ENCODE measurements at places on chromosomes 11 and 22.

DNA sequence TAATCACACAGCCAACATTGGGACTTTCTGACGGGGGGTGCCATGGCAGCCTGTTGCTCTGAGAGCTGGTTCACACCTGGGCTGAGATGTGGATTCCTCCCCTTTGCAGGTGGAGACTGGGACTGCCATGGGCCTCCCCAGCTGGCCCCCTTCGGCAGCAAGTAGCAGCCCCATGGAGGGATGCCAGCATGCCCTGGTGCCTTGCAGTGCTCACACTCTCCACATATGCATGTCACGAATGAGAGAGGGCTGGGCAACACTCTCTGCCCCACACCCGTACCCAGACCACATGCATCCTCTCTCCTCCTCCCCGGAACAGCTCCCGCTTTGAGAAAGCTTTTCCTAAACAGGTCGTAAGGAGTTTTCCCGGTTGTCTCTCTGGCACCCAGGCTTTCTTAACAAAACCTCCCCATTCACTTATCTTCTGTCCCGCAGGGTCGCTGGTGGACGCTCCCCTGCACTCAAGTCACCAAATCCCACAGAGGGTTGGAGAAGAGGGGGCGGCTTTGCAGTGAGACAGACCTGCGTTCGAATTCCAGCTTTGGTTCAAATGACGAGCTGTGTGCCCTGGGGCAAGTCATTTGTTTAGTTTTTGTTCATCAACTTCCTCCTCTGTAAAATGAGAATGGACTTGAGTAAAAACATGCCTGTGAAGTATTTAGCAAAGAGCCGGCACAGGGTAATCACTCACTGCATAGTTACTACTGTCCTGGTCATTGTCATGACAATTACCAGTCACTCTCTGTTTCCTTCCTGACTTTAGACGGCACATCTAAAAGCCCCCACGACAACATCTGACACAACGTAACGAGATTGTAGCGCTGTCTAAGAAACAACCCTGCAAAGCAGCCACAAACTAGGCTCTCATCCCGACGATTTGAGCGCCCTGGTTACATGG, 231.3 kb upstream of the B3GAT1 start:
- no peak for DNase-seq

GRCh38 chr11:111870522-111870885, 877 bp downstream of the ALG9 start:
- no peak for DNase-seq

DNA sequence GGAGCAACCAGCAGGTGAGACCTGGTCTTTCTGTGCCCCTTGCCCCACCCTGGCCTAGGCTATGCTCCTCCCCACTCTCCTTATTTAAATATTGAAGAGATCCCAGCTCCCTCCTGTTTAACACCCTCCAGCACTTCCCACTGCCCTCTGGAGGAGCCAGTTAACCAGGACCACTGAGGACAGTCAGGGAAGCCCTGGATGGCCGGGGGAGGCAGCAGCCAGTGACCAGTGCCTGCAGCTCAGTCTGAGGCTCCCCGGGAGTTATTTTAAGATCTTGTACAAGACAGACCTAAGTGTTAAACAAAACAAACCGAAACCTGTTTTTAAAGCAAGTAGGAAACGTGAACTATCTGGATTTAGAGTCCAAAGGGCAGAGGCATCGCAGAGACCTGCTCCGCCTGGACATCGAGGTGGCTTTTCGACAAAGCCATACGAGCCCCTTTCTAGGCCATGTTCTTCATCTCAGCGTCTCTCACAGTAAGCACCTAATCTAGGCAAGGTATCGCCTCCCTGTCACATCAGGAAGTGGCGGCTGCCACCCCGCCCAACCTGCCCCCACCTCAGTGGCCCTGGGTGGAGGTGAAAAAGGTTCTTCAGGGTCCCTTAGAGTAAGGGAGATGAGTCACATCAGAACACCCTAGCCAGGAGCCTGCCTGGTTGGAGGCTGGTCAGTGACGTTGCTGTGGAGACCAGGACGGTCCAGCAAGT, 35.2 kb downstream of the TRMU start:
- DNase-seq, result no peak

- DNase-seq, result no peak
These were observed 382.1 kb upstream of the B3GAT1 start for GRCh38 chr11:134794192-134794591.

GRCh38 chr22:45544588-45545170, 42.0 kb downstream of the FBLN1 start:
- DNase-seq, result peak; percentile 44

GRCh38 chr11:62981743-62982142, 3.0 kb downstream of the SLC22A6 start:
- DNase-seq, result no peak

- DNase-seq, result peak; percentile 2
These were observed 50.1 kb upstream of the MUC15 start for GRCh38 chr11:26622181-26622580.

GRCh38 chr11:25615069-25615468, 716.9 kb upstream of the ANO3 start:
- no peak for DNase-seq

DNA sequence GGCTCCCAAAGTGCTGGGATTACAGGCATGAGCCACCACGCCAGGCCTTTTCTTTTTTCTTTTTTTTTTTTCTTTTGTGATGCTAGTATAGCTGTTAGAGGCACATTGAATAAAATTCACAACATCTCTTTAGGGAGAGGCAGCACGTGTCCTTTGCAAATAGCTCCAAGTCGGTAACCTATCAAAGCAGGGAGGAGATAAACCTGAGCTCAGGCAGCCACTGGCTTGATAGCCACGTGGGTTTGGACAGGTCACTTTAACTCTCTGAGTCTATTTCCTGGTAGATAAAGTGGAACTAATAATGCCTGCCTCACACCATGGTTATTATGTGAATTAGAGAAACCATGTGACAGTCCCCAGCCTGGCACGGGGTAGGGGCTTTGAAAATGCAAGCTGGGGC, 43.1 kb upstream of the ATXN10 start:
- no peak for DNase-seq

- no peak for DNase-seq
These were observed 25.0 kb upstream of the EXPH5 start for GRCh38 chr11:108618529-108618928.

DNA sequence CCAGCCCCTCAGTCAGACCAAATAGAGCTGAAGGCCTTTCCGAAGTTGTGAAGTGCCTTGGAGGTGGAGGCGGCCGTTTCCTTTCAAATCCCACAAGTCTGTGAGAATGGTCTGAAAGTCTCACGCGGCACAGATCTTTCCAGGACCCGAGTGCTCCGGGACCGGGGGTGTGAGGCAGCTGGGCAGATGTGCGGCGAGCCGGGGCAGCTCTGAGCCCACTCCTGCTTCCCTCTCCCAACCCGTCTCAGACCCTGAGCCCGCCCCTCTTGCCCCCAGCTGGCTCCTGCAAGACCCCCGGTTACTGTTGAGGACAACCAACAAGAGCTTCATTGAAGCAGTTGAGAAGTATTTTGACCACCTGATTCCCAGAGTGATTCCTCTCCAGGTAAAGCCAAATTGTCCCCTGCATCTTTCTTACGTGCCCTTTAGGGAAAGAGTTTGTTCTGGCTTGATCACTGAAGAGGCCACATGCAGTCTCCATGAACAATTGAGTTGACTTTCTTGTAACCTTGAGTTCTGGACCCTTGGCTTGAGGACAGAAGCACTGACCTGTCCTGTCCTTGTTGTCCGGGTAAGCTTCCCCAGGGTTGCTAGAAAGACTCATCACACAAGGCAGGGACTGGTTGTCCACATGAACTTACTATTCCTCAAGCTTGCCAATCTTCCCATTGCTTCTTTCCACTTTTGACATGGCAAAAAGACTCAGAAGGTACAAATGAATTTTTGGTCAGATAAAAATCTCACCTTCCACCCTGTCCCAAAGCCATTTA, 7.5 kb downstream of the GLB1L3 start:
- no peak for DNase-seq

DNA sequence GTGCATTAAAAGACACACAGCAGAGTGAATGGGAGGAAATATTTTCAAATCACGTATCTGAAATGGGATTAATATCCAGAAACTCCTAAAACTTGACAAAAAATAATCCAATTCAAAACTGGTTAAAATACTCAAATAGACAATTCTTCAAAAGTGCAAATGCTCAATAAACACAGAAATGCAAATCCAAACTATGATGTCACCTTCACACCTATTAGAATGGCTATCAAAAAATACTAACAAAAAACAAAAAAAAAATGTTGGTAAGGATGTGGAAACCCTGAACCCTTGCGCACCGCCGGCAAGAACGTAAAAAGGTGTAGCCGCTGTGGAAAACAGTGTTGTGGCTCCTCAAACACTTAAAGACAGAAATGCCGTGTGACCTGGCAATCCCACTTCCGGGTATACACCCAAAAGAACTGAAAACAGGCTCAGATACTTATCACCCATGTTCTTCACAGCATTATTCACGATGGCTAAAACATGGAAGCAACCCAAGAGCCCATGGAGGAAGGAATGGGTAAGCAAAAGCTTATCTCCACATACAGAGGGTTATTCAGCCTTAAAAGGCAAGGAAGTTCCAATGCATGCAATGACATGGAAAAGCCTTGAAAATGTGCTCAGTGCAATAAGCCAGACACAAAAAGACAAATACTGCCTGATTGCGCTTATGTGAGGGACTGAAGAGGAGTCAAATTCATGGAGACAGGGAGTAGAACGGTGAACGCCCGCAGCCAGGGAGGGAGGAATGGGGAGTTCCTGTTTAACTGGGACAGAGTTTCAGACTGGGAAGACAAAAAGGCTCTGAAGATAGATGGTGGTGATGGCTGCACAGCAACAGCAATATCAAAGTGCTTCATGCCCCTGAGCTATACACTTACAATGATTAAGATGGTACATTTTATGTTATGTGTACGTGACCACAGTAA, 19.6 kb downstream of the BRD1 start:
- no peak for DNase-seq

DNA sequence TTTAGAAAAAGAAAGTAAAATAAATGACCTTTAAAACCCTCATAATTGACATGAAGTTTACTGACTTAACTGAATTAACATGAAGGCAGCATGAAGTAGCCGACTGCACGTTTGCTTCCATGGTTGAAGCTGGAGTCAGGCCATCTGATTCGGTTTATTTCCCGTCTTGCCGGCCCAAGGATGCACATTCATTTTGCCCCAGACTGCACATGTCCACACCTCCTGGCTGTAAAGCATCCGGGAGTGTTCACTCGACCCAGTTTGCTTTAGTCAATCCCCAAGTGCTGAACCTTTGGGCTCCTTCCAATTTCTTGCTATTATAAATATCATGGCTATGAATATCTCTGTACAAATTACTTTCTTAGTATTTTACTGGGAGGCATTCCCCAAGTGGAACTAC, 17.7 kb upstream of the TUB start:
- peak; percentile 78 for DNase-seq

- DNase-seq, result peak; percentile 96
These were observed 134.6 kb upstream of the TEAD1 start for GRCh38 chr11:12539572-12539971.

GRCh38 chr11:57776031-57776521, 14.5 kb downstream of the CTNND1 start:
- peak; percentile 85 for DNase-seq

DNA sequence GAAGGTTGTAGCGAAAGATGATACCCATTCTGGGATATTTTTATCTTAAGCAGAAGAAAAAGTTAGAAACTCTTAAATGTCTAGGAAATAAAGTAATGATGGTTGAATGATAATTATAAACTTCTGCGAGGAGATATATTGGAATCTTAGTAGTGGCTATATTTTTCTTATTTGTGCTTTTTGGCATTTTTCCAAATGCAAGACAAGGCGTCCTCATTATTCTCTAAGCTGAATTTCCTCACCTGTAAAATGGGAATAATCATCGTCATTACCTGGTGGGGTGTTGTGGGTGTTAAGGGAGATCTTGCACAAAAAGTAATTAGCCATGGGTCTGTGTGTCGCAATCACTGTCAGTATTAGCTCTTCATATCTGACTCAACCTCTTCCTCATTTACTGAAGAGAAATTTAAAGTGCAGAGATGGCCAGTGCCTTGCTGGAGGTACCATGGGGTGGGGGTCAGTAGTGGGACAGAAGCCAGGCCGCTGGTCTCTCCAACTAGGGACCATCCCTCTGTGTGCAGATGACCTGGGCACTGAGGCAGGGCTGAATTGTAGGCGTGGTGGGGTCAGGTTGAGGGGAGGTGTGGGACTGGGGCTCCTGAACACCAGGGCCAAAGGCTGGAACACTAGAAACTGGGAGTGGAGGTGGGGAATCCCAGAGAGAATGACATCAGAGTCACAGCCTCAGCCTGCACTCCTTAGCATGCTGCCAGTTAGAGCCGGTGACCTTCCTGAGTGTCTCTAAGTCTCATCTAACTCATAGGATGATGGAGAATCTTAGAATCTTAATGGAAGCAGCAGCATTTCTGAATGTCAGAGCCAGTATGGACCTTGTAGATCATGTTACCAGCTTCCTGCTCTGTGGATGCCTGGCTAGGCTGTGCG, 4.1 kb downstream of the PITPNM1 start:
- no peak for DNase-seq

GRCh38 chr11:95104121-95104830, 14.6 kb downstream of the ENDOD1 start:
- no peak for DNase-seq

DNA sequence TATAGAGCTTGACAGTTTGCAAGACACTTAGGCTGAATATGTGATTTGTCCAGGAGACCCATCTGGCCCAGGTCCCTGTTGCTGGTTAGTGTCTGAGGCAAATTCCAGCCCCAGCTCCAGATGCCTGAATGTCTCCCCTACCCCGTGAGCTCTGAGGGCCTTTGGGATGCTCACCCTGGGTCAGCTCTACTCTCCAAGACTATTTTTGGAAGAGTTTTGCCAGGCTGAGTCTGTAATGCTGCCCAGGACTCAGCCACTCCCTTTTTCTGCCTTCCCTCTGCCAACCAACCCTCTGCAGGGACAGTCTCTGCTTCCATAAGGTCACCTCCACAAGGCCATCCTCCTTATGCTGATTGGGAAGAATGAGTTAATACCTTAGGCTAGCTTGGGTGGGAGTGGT, 66.3 kb downstream of the CABIN1 start:
- no peak for DNase-seq

DNA sequence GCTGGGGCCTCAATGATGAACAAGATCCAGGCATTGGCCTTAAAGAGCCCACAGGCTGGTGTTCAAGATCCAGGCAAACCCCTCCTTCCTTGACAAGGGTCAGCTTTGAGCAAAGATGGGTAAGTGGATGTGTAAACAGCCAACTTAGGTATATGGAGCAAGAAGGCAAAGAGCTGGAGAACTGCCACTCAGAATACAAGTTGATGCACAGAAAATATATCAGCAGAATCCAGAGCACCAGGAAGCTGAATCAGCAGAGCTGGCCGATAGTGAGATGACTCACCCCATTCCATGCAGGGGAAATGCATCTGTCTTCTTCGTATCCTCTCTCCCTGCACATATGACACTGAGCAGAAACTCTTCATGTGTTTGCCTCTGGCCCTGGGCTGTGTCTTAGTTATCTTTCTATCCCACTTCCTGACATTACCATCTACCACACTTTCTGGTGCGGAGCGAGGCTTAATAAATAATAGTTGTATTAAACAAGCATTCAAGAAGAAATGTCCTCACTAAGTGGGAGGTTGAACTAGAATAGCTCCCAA, 57.8 kb downstream of the ENDOD1 start:
- DNase-seq, result peak; percentile 94
